ENCODE measurements at places on chromosomes 4 and X.

- peak; percentile 46 for DNase-seq
These were observed 44.0 kb downstream of the SLC25A5 start for GRCh38 chrX:119512146-119512800.

DNA sequence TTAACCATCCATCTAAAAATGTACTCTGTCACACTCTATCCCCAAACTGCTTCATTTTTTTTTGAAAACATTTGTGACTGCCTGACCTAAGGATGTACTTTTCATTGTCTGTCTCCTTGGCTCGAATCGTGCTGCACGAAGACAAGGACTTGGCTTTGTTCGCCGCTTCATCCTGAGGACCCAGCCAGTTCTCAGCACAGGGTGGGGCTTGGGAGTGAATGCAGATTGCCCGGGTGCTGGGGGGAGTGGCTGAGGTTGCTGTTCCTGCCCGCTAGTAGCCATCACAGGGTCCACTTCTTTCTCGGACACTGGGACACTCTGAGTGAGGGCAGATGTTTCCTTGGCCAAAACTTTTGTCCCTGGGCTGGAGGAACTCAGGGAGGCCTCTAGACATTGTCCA, 70.1 kb upstream of the CLCN4 start:
- no peak for DNase-seq

DNA sequence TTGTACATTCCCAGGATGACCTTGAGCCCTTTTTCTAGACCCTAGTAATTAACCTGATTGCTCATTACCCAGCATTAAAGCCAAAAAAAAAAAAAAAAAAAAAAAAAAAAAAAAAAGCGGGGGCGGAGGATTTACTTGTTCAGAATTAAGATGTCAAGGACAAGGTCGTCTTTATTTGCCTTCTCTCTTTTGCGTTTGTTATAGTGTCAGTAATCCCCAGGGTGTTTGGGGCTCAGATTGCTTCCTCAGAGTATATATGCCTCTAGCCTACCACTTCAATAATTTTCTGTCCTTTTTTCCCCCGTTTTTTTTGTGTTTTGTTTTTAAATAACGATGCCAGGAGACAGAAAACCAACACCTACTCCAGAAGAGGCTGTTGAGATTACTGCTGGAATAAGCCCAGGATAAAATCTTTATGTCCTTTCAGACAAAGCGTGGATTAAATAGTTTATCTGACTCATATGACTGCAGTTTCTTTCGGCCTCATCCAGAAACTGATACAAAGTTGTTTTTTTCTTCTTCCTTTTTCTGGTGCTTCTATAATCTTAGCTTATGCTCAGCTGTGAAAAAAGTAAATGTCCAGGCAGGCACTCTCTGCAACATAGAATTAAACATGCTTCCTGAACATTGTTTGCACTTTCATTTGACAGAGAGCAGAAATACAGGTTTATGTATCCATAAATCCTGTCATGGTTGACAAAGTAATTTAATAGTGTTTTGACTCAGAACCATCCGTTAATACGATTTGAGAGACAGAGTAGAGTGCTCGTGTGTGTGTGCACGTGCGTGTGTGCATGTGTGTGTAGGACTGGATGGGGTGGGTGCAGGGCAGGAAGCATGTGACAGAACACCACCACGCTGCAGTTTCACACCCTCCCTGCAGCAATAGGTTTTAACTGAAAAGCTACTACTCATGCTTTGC, 138.6 kb downstream of the AFF1 start:
- no peak for DNase-seq

DNA sequence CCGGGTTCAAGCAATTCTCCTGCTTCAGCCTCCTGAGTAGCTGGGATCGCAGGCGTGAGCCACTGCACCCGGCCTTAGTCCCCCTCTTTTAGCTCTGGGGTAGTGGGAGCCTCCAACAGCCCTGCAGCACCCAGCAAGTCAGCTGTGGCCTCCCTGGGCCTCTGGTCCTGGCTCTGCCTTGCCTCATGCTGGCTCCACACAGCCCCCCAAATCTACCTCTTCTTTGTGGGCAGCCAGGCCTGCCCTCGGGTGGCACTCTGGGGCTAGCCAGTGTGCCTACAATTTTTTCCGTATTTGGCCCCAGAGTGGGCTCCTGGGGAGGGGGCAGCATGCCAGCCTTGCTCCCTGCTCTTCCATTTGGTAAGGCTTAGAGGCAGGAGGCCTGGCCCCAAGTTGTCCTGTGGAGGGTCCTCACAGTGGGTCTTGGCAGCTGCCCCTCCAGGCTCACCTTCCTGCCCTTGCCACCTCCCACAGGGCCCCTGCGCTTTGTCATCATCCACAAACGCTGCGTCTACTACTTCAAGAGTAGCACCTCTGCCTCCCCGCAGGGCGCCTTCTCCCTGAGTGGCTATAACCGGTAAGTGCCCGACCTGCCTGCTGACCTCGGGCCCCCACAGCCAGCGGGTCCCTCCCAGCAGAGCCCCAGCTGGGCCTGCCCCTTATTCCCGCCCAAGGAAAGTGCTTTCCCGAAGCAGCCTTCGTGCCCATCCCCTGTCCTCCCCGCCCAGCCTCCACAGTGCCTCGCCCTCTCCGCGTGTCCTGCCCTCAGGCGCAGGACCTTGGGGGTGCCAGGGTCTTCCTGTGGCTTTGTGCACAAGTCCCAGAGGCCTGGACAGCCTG, 21.0 kb upstream of the ADD1 start:
- no peak for DNase-seq

DNA sequence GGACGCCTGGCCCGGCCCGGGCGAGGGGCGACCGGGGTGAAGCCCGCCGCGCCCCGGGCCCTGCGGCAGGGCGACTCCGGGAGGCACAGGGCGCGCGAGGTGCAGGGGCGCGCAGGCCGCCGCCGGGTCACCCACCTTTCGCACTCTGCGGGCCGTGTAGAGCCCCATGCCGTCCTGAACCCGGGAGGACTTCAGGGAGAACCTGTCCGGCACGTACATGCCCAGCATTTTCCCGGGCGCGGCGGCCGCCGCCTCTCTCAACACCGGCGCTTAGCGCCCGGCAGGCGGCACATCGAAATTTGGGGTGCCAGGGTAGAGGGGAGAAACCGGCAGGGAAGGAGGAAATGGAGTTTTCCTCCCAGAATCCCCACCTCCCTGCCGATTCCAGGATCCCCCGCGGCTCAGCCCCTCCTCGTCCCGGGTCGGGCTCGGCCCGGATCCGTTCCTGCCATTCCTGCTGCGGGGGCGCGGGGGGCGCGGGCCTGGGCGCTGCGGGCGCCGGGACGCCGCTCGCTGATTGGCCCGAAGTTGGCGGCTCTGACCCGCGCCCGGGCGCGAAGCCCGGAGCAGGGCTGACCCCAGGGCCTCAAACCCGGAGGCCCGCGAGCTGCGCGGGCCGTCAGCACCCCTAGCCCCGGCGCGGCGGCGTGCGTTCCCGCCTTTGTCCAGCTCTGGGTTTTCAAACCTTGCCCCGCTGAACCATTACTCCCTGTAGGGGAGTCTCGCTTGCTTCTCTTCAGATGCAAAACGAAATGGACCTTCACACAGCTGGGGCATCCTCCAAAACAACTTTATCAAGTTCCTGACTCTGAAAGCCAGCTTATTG, at the start of gene PRDM5:
TSS of gene PRDM5 (minus strand) at position 346 of the 826 bp plus-strand sequence. CDS start at position 228, 118 bp downstream.
- DNase-seq, result peak; percentile 16

DNA sequence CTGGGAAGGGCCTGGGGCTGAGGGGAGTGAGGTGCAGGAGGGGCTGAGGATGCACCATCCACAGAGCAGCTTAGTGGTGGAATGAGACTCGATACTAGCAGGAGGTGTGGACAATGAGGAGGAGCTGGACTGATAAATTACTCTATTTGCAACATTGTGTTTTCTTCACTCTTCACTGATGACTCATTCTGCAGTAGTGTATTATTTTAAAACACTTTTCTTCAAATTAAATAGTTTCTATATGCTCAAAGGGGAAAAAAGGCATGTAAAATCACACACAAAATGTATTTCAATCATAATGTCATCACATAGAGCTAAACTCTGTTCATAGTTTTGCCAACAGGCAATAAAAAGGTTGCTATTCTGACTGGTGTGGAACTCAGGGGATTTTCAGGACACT, 467.0 kb upstream of the CTSO start:
- no peak for DNase-seq

- no peak for DNase-seq
These were observed 682.3 kb downstream of the TRIML1 start for GRCh38 chr4:188821500-188821899.

- DNase-seq, result peak; percentile 67
These were observed 26.6 kb upstream of the CD99 start for GRCh38 chrX:2664502-2664901.

- DNase-seq, result no peak
These were observed 994.2 kb downstream of the ADGRL3 start for GRCh38 chr4:62194342-62194741.

DNA sequence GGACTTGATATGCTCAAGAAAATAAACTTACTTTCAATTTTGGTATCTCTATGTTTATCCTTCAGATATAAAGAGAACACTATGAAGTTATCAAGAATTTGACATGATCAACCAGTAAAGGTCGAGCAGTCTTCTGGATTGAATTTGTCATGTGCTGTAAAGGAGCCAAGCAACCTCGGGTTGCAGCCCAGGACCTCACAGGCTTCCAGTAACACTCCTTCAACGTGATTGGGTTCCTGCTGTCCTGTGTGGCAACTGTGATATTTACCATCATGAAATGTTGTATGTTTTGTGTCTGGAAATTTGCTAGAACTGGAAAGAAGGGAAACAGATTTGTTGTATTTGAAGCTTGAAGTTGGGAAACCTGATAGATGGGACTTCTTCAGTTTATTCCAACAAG, 52.0 kb upstream of the UGT2B7 start:
- DNase-seq, result no peak

- DNase-seq, result no peak
These were observed 156.9 kb downstream of the AFAP1 start for GRCh38 chr4:7782783-7783182.

DNA sequence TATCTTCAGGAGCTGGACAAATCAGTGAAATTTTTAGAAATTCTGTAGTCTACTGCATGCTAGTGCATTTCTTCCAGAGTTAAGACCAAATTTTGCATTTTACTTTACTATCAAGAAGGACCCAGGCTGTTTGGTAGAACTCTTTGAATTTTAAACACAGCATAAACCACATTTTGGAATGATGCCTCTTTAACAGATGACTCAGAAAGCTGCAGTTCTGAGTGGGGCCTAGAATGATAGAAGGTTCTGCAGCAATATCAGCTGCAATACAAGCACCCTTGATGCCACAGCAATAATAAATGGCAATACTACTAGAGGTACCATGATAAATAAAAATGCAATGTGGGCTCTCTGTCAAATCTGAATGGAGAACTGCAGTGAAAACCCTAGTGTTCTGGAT, 198.7 kb downstream of the TMA16 start:
- peak; percentile 33 for DNase-seq

DNA sequence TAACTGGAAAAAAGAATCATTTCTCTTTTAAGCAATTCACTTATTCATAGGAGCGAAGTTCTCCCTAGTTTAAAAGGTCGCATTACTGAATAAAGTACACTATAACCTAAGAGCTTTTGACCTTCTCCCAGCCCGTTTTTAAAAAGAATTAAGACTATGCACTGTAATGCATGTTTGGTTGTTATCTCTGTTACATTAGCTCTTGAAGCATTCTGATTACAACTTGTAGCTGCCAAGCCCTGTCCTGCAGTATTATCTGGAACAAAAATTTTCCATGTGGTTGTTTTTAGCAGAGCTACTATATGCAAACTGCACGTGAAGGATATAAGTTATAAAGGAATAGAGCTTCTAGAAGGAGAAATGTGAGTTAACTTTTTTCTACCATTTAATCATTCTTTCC, 8.1 kb downstream of the GAB1 start:
- no peak for DNase-seq

- DNase-seq, result no peak
These were observed 66.9 kb upstream of the WDR1 start for GRCh38 chr4:10183462-10183861.

DNA sequence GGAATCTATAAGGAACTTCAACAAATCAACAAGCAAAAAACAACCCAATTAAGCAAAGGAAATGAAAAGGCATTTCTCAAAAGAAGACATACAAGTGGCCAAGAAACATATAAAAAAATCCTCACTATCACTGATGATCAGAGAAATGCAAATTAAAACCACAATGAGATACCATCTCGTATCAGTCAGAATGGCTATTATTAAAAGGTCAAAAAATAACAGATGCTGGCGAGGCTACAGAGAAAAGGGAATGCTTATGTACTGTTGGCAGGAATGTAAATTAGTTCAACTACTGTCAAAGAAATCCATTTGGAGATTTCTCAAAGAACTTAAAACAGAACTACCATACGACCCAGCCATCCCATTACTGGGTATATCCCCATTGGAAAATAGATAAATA, 292.4 kb upstream of the FAT1 start:
- no peak for DNase-seq

DNA sequence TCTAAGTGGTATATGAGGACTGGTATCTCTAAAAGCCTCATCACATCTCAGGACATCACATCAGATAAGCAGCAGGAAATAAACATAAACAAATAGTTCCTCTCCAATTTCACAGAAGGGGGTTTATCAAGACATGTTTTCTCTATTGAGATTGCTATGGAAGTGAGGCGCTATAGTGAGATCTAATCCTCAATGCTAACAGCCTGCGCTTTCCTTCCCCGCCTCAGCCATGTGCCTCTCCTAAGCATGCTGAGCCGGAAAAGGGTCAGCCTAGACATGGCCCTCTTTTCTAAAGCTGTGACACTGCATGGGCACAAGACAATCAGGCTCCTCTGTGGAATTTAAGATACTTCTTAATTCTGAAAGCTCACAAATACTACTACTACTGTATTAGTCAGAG, 286.1 kb downstream of the INPP4B start:
- DNase-seq, result no peak

GRCh38 chr4:13403326-13403725, 80.8 kb downstream of the RAB28 start:
- DNase-seq, result no peak

- no peak for DNase-seq
These were observed 81.9 kb upstream of the ATXN3L start for GRCh38 chrX:13401724-13402123.

- DNase-seq, result no peak
These were observed 66.7 kb upstream of the DHX15 start for GRCh38 chr4:24650849-24651640.

- DNase-seq, result no peak
These were observed 46.2 kb upstream of the FGFBP2 start for GRCh38 chr4:16009153-16009552.

- peak; percentile 82 for DNase-seq
These were observed 46.8 kb downstream of the EPHA5 start for GRCh38 chr4:65623506-65623905.

GRCh38 chr4:136939781-136940180, 592.5 kb downstream of the PCDH18 start:
- DNase-seq, result no peak

All from brain microvascular endothelial cell (primary cell).